ENCODE measurements at places on chromosomes 4 and X. TPM values are rescaled to one million over a fixed set of nuclear protein-coding genes. Genes with fewer than 3 reads are reported as not detected.

DNA sequence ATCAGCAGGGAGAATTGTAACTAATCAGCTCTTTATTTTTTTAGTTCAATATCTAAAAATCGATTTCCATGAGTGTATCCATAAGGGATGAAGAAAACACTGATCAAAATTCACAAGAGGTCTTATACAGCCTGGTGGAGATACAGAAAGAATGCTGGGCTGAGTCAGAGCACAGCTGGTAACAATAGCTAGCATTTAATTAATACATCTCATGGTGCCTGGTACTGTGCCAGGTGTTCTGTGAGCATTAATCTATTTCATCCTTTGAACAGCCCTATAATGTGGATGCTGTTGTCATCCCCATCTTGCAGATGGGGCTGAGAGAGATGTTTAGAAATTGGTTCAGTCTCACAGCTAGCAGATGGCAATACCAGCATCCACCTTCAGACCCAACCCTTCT lies 250.9 kb upstream of the RPS6KA3 start:
- ATAC-seq, result no peak

DNA sequence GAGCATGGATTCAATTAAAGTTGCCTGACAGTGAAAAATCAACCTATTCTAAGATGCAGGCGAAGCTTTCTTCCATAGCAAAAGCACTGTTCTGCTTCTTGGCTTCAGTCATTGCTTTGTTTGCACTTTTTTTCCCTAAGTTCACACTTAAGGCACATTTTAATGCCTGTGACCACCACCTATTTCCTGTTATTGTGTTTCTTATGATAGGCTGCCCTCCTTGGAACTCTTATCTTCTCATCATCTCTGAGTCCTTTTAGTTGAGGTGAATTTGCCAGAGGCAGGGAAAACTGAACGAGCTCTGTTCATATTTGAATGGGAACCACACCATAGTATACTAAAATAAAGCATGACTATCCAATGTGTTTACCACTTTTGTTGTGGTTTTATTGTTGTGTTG lies 119.8 kb downstream of the SPCS3 start:
- ATAC-seq, result no peak

- ATAC-seq, result no peak
These were observed 49.0 kb downstream of the AGA start for GRCh38 chr4:177393236-177393635.

DNA sequence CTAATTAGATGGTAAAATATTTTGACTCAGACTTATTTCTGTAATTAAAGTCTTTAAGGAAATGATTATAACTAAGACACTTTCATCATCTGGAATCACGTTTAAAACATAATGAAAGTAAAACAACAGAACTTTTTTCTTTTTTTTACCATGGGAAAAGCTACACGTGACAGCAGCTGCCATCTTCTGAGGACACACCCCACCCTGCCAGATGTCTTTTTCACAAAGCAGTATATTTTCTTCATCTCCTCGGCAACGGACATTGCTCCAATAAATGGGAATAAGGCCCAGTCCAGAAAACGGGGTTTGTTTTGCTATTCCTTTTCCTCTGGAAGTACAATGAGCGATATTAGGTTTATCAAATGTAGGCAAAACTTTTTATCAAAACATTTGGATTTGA lies 17.5 kb downstream of the PRSS12 start:
- ATAC-seq, result no peak

TKTL1 gene
- not detected for total RNA-seq

ARR3 gene
- total RNA-seq, result not detected

RNF212 gene
- 1.4 TPM for total RNA-seq

- ATAC-seq, result no peak
These were observed 28.2 kb downstream of the SH3TC1 start for GRCh38 chr4:8227201-8227770.

Measured in esophagus mucosa (tissue), 1 donor.